ENCODE measurements at places on chromosomes 1 and 21. TPM values are rescaled to one million over a fixed set of nuclear protein-coding genes. Genes with fewer than 3 reads are reported as not detected.

DNA sequence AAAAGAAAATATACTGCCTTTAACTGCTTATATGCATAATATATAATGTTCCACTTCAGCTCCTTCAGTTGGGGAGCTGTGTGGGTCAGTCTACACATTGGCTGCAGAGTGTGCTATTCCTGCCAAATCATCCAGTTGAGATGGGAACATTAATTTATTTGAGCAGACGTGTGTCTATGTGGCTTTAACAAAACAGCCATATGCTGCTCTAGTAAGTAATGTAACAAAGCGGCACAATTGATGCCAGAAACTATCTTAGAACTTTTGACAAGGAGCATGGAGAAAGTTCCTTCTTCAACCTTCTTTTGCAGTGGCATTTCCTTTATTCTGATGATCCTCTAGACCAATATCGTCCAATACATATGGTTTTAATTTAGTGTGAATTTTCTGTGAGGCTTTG is 285.9 kb upstream of the C1orf87 start:
- no peak for DNase-seq

Gene KRTAP13-2
- total RNA-seq: not detected

Gene OR2T2
- total RNA-seq: not detected

Gene PLCH2
- total RNA-seq: 1.7 TPM
